Activated CD8-positive, alpha-beta memory T cell treated with anti-CD3 and anti-CD28 coated beads for 48 hours (primary cell): ENCODE measurements at places on chromosomes 13 and 19.

DNA sequence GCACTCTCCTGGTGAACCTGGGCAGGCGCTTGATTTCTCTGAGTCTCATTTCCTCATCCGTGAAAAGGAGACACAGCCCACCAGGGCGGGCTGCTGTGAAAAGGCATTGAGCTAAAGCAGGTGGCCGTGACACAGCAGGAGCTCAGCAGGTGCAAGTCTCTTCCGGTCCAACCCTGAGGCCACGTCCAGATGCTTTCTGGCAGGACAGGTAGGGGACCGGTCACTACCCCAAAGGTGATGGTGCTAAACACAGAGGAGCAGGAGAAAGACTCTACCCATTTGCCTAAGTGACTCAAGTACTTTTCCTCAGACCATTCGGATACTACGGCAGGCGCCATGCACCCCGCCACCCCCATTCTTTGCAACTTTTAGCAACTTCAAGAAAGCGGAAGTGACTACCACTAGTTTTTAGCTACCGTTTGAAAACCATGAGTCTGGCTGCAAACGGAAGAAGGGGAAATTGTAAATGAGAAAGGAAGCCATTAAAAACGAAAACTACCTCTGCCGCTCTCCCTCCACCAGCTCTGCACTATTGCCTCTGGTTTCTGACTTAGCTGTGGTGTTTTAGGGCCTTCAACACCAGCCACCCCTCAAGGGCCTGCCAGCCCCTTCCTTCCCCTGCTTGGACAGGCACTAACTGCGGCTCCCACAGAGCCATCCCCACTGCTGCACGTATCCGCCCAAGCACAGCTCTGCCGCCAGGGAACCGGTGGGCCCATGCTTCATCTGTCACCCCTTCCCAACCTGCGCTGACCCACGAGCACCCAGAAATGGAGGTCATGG is 4.8 kb downstream of the PPP6R1 start:
- peak; percentile 45 for DNase-seq

DNA sequence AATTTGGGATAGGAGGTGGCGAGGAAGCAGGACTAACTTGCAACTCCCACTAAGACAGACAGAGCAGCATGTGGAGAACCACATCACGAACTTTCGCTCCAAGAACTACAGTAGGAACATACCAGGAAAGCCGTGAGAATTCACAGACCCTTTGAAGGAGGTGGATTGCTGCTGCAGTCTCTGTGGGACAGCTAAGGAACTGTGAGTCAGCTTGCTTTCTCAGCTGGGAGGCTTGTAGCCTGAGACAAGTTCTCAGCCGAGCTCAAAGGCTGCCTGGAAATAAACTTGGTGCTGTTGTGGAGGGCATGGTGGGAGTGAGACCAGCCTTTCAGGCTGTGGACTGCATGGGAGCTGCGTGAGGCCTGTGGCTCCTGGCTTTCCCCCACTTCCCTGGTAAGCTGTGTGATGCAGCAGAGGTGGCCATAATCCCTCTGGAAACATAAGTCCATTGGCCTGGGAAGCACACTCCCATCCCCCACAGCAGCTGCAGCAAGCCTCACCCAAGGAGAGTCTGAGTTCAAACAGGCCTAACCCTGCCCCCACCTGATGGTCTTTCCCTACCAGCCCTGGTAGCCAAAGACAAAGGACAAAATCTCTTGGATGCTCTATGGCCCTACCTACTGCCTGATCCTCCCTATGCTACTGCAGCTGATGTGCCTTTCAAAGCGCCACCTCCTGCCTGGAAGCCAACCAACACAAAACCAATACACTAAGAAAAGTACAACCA is 441.1 kb upstream of the HTR2A start:
- no peak for DNase-seq

DNA sequence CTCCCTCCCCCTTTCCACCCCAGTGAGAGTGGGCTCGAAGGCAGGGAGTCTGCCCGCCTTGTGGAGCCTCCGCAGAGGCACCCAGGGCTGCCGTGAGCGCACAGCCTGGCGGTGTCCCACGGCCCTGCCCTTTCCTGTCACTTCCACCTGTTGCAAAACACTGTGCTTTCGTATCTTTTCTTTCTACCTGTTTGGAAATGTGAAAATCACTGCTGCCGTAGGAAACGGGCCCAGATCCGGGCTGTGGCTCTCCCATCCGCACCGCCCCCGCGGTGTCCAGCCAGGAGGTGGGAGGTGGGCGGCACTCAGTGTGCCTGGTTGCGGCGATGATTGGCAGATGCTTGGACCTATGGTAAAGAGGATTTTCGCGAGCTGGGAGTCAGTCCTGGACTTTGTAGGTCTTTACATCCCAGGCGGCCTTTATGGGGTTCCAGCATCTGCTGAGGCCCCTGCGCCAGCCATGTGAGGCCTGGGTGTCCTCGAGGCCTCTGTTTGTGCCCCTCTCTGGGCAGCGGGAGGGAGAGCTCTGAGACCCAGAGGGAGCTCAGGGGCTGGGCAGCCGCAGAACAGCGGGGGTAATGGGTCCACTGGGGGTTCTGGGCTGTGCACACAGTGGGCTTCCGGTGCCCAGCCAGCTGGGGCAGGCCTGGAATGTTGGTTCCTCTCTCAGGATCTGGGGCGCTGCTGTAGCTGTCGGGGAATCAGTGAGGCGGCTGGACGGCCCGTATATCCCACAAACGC is 6.1 kb downstream of the STK11 start:
- no peak for DNase-seq

GRCh38 chr19:3404324-3405260 is 38.2 kb downstream of the NFIC start:
- no peak for DNase-seq

- DNase-seq: no peak
Observed at GRCh38 chr19:51417810-51418157, 342 bp upstream of the SIGLEC10 start.

- no peak for DNase-seq
Observed at GRCh38 chr13:102642475-102642874, 45.7 kb downstream of the TPP2 start.
